Adipocyte (in vitro differentiated cells): ENCODE measurements at places on chromosomes 16 and 17.

GRCh38 chr16:69113216-69113615 lies 7.8 kb downstream of the HAS3 start:
- DNase-seq = no peak

GRCh38 chr16:19179546-19180490 lies 11.8 kb downstream of the SYT17 start:
- DNase-seq = peak; percentile 77

GRCh38 chr16:2859686-2860265 lies 1.8 kb upstream of the PRSS22 start:
- DNase-seq = no peak

DNA sequence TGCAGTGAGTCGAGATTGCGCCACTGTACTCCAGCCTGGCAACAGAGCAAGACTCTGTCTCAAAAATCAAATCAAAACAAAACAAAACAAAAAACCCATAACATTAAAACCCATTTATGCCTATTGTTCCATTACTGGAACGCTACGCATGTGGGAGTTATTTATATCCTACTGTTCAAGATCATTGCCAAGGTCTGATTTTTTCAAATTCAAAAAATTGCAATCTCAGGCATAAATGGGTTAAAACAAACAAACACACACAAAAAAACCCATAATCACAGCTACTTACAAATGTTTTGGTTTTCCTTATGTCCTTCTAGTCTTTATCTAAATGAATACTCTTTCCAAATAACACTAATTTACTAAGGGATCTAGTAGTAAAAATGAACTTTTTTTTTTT lies 17.8 kb downstream of the GJC1 start:
- no peak for DNase-seq

DNA sequence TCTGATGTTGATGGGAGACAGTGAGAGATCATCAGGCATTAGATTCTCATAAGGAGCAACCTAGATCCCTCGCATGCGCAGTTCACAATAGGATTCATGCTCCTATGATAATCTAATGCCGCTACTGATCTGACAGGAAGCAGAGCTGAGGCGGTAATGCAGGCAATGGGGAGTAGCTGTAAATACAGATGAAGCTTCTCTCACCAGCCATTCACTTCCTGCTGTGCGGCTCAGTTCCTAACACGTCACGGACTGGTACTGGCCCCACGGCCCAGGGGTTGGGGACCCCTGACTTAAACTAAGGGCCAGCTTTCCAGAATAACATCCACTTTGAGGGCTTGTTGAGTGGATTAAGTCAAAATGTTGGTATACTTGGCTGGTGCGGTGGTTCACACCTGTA lies 2.6 kb upstream of the TMEM219 start:
- DNase-seq = no peak

- DNase-seq = no peak
Observed at GRCh38 chr16:86343027-86343795, 167.1 kb upstream of the FOXF1 start.

DNA sequence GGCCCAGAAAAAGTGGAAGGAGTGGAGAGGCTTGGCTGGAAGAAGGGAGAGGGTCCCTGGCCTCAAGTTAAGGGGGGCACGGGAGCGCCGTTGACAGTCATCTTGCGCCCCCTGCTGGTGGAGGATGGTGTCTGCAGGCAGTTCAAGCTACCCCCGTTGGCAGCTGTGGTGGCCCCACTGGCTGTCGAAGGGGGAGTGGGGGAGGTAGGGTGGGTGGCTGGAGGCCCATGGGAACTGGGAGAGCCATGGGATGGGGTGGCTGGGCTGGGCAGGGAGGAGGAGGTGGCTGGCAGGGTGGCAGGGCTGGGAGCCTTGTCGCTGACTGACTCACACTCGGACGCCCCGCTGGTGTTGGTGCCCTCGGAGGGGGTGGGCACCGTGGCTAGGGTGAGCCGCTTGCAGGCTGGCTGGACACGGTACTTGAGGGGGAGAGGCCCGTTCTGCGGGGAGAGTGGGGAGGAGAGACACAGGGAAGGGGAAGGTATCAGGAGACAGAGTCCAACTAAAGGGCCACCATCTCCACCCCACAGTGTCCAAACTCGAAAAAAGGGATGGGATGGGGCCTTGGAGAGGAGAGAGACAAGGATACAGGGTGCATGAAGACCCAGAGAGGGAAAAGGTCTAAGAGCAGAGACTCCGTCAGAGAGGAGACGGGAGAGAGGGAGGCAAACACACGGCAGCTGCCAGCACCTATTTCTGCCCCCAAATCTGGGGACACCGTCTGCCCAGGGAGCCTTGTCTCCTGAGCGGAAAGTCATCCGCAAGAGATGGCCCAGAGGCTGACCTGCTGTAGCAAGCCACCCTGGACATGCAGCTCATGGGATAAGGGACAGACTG lies 5.2 kb downstream of the CISD3 start:
- peak; percentile 82 for DNase-seq

GRCh38 chr17:57340160-57340981 lies 84.0 kb downstream of the MSI2 start:
- DNase-seq = no peak

DNA sequence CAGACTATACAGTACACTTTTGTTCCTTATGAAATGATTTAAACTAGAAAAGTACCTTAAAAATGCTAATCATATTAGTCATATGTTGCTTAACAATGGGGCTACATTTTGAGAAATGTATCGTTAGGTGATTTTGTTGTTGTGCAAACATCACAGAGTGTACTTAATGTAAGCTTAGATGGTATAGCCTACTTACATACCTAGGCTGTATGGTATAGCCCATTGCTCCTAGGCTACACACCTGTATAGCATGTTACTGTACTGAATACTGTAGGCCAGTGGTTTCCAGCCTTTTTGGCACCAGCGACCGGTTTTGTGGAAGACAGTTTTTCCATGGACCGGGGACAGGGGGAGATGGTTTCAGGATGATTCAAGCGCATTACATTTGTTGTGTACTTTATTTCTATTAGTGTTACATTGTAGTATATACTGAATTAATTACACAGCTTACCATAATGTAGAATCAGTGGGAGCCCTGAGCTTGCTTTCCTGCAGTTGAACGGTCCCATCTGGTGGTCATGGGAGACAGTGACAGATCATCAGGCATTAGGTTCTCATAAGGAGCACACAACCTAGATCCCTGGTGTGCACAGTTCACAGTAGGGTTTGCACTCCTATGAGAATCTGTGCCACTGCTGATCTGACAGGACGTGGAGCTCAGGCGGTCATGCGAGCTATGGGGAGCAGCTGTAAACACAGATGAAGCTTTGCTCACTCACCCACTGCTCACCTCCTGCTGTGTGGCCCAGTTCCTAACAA lies 35.0 kb upstream of the MRC2 start:
- no peak for DNase-seq

DNA sequence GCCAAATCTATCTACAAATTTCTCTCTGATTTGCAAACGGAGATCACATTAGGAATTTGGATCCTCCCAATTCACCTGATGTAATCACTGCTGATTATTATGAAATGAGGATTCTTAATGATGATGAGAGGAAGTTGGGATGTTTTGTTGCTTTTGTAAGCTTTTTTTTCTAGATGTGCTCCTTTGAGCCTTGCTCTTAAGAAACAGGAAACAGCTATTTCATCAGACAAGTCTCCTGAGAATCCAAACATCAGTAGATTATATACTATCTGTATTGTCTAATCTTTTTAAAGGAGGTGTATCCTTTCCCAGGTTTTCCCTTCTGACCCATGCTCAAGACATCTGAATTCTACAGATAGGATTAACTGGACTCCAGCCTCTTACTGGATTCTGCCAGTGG lies 73.3 kb downstream of the KIF2B start:
- no peak for DNase-seq

GRCh38 chr17:21390294-21390693 lies 14.1 kb downstream of the KCNJ12 start:
- DNase-seq = no peak

- no peak for DNase-seq
Observed at GRCh38 chr16:11717811-11718210, 24.8 kb downstream of the TXNDC11 start.

DNA sequence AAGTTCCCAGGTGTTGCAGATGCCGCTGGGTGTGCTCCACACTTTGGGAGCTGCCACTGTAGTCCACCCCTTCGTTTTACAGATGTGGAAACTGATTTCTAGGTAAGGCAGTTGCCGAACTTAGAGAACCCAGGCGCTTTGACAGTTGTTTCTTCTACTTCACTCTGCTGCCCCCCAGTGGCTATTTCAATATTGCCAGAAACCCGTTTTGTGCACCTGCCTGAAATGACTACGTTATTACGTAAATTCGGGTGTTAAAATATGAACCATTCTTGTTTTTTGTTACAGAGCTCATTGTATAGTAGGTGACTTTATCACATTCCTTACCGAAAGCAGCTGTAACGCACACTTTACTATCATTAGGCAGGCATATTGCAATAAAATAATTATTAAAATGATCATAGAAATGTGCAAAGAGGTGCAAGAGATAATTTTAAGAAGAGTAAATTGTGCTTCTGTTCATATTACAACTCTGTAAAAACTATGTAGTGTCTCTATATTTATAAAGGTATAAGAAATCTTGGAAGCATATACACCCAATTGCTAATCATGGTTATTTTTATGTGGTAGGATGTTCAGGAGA lies 44.9 kb downstream of the OTOA start:
- DNase-seq = peak; percentile 92

GRCh38 chr17:63477480-63478440 lies 899 bp downstream of the ACE start:
- peak; percentile 6 for DNase-seq

DNA sequence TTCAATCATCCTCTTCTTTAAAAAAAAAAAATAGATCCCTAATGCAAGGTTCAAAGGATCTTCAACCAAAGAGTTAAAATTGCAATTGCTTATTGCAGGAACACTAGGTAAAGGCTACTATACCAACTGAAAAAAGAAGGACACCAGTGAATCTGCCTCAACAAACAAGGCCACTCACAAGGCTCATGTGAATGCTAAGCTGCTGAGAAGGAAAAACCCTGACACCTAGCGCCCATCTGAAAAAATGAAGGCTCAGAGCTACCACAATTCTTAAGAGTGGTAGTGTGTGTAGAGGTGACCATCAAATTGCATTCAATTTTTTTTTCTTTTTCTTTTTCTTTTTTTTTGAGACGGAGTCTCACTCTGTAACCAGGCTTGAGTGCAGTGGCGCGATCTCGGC lies 201.6 kb upstream of the C17orf78 start:
- DNase-seq = peak; percentile 4

GRCh38 chr17:75764711-75765421 lies at the start of gene GALK1:
TSS of gene GALK1 (minus strand) at chr17:75765192. CDS start at chr17:75765136, 56 bp downstream.
- DNase-seq = peak; percentile 90

- DNase-seq = no peak
Observed at GRCh38 chr16:66287926-66288325, 78.6 kb upstream of the CDH5 start.

DNA sequence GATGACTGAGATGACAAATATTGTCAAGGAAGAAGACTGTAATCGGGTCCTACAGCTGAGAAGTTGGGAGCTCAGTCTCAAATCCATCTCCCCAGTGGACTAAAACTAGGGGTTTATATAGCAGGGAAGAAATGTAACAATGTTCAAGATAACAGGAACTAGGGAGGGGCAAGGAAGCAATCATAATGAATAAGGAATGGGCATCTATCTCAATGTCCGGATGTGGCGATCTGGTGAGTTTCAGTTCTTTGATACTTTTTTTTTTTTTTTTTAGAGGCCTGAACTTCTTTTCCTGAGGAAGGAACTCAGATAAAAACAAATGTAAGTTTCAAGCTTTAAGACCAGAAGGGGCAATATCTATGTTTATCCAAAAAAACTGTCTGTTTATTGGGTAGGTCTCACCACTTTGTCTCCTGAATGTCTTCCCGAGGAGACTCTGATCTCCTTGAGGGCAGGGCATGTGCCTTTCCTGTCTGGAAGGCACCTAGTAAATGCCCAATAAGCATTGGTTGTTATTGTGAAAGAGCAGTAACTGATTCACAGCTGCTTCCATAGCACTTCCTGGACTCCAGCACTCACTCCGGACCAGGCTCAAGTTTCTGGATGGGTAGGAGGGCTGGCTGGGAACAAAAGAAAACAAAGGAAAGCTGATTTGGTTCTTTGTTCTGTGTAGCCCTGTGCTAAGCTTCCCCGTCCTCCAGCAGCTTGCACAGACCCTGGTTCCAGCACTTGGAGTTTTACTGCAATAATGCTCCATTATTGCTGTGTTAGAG lies 51.9 kb downstream of the MEOX1 start:
- DNase-seq = peak; percentile 22

- DNase-seq = no peak
Observed at GRCh38 chr17:50571681-50572080, 11.2 kb downstream of the CACNA1G start.

DNA sequence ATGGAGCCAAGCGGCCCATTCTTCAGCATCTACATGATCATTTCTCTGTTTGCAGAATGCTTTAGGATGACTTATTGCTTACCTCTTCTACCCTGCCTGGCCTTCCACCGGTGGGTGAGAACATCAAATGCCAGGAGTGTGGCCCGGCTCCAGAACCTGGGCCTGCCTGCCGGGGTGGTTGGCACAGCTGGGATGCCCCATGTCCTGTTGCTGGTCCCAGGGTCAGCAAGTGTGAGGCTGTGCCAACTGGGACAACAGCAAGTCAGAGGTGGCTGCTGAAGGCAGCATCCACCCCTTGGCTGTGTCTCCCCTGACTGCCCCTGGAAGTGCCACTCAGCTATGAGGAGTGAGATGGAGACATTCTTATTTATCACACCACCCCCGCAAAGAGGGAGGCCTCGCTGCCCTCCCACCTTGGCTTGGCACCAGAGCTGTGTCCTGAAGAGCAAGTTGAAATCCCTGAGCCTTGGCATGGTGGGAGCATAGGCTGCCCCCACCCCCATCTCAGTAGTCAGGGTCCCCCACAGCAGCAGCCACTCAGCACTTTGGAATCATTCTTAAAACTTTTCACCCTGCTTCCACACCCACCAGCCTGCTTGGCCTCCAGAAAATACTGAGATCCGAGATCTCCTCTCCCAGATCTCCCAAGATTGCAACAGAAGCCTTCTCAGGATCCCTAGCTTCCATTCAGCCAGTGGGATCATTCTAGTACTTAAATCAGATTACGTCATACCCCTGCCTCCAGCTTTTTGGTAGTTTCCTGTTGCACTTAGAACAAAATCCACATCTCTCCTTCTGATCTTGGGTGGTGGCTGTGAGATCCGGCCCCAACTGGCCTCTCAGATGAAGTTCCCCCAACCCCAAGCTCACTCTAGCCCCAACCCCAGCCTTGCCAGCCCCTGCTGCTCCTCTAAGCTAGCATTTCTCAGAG lies 127.5 kb downstream of the SOCS1 start:
- DNase-seq = peak; percentile 81
